Hepatocyte (in vitro differentiated cells): ENCODE measurements at places on chromosomes 3 and 15.

DNA sequence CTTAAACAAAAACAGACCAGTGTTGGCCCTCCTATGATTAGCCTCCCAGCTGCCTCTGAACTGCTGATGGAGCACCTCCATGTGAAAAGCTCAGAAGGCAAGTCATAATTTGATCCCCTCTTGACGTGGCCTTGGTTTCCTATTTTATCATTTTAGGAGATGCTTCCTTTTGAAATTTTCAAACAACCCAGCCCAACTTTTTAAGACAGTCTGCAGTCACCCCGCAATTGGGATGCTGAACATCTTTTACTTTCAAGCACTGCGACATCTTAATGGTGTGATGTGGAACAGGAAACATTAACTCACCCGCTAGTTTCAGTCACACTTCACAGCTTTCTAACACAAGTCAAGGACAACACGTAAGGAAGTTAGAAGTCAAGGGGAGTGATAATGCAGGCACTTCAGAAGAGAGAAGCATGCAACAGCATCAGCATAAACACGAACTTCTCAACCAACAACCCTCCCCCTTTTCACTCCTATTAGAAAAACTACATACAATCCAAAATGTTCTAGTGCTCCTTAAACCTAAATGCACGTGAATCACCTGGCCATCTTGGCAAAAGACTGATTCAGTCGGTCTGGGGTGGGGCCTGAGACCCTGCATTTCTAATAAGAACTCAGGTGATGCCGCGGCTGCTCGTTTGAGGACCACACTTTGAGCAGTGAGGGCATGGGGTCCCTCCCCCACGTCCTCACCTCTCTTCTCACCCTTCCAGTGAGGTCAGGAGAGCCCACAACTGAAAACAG lies 161.5 kb downstream of the FOXP1 start:
- no peak overlapping the region for H3K4me3 ChIP-seq
- H3K27ac ChIP-seq, result no peak overlapping the region
- no peaks in the 10 kb centered on the region for H3K27me3 ChIP-seq
- no peaks in the 10 kb centered on the region for H3K36me3 ChIP-seq
- no peak for DNase-seq
- H3K4me1 ChIP-seq, result no peaks in the 10 kb centered on the region

GRCh38 chr3:120566243-120566975 lies 29.7 kb upstream of the NDUFB4 start:
- peaks cover 10% of the 10 kb centered on the region for H3K4me1 ChIP-seq
- H3K36me3 ChIP-seq, result no peaks in the 10 kb centered on the region
- H3K4me3 ChIP-seq, result no peak overlapping the region
- H3K27me3 ChIP-seq, result no peaks in the 10 kb centered on the region
- peak overlapping the region; percentile 70 for H3K27ac ChIP-seq

DNA sequence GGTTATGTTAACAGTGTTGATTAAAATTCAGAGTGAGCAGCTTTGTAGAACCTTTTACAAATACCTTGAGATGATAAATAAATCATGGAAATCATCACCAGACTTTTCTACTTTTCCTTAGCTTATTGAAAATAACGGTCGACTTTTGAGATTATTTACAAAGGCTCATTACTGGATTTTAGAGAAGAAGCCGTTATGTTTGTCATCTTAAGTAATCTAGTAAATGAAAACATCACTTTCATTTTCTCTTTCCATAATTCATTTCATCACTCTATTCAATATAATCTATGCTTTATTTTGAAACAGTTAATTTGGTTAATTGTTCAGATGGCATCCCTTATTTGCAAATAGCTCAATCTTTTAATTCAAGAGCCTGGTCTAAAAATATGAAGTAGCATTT lies 3.6 kb downstream of the PLCL2 start:
- no peaks in the 10 kb centered on the region for H3K4me1 ChIP-seq
- DNase-seq, result no peak
- no peaks in the 10 kb centered on the region for H3K36me3 ChIP-seq
- no peaks in the 10 kb centered on the region for H3K27me3 ChIP-seq
- no peak overlapping the region for H3K27ac ChIP-seq

DNA sequence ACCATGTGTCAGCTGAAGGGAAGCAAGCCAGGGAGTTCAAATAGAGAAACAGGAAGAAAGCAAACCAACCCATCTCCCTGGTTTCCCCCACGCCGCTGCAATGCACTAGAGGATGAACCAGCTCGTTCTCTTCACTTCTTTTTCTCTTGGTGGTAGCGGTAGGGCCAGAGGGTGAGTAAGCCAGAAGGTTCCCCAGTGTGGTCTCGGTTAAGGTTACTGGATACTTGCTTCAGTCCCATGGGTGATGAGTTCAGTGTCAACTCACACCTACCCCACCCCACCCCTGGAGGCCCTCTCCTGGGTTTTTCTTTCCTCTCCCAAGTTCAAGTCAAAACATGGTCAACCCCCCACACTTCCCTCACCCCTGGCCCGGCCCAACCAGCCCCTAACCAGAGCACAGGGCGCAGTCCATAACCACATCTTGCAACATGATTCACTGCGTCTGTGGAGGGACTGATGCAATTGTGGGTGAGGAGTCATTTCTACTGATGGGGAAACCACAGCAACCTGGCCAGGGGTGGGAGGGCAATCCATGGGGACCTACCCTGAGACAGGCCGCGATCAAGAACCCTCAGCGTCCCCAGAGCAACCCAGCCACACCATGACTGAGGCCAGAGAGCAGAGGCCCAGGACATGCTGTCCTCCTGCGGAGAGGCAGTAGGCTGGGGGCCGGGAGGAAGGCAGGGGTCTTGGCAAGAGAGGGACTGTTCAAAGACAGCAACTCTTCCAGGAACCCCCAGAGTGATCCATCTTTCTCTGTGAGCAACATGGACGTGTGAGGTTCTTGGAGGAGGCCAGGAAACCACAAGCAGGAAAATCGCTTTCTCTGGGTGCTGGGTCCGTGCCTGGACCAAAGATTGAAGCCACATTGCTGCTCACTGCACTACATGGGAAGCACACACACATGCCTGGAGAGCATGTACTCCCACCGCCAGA lies 276.6 kb downstream of the UACA start:
- no peak for DNase-seq
- H3K4me1 ChIP-seq, result peaks cover 2% of the 10 kb centered on the region
- H3K36me3 ChIP-seq, result no peaks in the 10 kb centered on the region
- H3K27ac ChIP-seq, result no peak overlapping the region
- H3K4me3 ChIP-seq, result no peak overlapping the region
